Activated T-cell treated with anti-CD3 and anti-CD28 coated beads for 48 hours (primary cell): ENCODE measurements at places on chromosomes 4 and X.

DNA sequence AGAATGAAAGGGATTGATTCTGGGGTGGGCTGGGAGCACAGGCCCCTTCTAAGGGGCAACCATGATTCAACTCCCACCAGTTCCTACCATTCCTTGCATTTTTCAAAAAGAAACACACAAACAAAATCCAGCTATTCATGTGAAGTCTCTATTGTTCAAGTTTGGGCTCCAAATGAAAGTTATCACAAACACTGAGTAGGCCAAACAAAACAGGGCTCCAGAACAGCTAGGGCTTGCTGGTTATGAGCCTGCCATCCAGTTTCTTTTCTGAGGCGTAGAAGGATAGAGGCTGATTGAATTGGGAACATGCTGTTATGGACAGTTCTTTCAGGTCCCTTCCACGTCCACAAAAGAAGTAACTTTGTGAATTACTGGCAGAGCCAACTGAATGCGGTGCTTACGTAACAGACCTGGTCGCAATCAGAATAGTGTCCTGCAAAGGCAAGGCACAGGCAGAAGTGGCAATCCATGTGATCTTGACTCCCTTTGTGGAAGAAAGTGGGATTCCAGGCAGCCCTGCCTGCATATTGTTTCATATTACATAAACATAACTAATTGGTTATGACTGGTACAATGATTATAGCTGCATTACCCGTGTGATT lies 244.5 kb downstream of the SCFD2 start:
- no peak for DNase-seq

- no peak for DNase-seq
Observed at GRCh38 chrX:3271834-3272186, 74.6 kb downstream of the MXRA5 start.

DNA sequence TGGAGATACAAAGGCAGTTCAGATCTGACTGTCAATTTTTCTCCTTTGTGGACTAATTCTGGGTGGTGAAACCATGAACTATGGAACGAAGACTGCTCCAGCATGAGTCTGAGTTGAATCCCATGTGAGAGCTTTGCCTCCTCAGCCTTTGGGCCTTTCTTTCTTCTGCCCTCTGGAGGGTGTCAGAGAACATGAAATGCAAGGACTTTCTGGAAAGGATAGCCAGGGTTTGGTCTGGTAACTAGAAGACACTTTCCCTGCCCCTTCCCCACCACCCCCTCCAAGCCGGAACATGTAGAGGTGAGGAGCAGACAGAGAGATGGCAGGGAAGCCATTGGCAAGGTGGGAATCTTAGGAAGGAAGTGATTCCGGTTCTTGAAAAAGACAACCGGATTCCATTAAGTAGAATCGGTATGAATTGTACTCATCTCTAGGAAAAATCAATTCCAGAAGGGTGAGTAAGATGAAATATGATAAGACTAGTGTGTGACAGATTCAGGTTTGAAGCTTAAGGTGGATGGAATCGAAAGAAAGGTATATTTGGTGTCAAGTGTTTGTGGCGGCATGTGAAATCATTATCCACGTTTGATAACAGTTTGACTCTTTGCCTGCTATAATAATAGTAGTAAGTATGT lies 19.0 kb downstream of the FHL1 start:
- no peak for DNase-seq

DNA sequence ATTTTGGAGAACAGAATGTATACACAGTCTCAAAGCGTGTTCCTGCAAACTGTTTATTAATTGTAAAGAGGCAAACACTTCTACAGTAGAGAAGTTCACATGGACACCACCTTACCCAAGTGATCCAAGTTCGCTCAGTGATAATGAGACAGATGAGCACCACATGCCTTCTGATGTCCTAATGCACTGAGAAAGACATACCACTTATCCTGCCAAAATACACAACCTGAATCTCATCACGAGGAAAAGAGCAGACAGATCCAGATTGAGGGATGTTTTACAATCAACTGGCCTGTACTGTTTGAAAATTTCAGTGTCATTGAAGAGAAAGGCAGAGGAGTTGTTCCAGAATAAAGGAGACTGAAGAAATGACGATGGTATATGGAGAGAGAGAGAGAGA lies 12.4 kb downstream of the PPEF1 start:
- DNase-seq = no peak

DNA sequence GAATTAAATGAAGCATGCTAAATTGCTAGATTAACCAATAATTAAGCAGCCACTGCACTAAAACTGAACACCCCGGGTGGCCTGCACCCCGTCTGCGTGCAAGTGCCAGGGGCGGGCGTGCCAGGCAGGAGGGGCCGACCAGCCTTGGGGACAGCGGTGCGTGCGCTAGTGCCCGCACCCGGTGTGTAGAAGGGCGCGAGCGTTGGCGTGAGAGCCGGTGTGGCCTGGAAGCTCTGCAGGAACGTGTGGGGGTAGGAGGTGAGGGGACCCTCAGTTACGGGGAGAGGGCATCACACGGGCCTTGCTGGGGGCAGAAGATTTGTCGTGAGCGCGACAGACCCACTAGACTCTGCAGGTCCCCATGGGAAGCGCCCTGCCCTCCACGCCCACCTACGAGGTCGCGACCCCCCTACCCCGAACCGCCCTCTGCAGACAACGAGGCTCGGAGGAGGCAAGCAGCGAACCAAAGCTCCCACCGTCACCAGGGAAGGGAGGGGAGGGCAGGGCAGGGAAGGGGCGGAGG lies 105.8 kb downstream of the FAM53A start:
- DNase-seq = no peak
